ENCODE measurements at places on chromosomes 1 and 21.

DNA sequence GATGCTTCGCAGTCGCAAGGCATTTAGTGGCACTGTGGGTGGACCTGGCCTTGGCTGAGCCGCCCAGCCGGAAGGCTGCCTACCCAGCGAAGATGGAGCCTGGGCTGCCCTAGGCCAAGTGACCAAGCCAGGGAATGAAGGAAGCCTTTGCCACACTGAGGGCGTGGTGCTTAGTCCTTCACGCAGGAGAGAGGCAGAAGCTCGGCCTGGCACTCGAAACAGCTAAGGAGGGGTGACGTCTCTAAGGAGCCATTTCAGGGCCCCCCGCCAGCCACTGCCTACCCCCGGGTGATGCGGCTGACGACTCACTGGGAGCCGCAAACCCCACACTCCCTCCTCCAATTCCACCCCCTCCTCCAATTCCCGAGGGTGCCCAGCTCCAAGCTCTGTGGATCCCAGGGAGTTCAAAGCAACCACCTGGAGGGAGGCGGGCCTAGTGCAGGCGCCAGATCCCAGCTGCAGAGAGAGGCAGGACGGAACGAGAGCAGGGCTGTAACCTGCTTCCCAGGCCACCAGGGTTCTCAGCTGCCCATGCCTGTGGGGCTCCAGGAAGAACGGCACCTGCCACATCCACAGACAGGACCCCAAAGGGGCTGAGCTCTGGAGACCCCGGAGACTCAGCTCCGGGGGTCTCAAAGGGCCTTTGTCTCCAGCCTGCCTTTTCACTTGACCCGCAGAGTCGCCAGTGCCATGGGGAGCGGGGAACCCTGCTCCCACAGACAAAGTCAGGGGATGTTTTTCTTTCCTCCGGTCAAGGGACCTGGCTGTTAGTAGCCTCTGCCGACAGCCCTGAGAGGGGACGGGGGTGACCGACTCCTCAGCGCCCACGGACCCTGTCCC is 75.8 kb downstream of the ARHGEF16 start:
- no peak for DNase-seq

- no peak for DNase-seq
Observed at GRCh38 chr1:41538741-41539417, 54.4 kb upstream of the EDN2 start.

DNA sequence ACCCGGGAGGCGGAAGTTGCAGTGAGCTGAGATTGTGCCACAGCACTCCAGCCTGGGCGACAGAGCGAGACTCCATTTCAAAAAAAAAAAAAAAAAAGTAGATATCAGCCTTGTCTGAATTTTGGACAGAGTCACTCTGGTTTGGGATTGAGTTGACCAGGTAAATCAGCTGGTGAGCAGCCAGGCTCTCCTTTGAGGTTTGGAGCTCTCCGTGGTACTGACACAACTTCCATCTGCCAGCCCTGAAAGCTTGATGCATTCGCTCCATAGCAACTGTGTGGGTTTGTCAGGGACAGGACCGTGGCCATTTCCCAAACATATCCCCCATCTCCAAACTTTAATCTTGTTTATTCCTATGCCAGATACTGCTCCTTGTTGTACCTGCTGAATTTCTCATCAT is 155.2 kb downstream of the DMRTA2 start:
- no peak for DNase-seq

DNA sequence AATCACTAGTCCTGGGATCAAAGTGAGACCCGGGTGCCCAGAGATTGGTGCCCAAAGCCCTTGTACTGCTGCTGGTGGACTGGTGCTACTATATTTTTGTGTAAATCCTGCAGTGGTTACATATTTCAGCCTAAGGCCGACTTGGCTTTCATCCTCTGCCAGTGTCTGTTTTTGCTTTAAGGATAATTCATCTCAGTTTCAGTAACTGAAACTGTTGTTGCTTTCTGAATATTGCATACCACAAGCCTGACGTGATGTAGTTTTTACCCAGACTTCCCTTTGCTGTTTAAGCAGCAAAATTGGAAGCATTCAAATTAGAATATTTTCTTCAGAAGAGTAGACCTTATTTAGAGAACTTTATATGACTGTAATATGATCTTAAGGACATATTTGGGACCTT is 341.8 kb downstream of the RYR2 start:
- no peak for DNase-seq

GRCh38 chr1:151834239-151834638 is 2.6 kb upstream of the RORC start:
- DNase-seq: no peak

- DNase-seq: no peak
Observed at GRCh38 chr1:159786966-159787365, 6.2 kb downstream of the DUSP23 start.

DNA sequence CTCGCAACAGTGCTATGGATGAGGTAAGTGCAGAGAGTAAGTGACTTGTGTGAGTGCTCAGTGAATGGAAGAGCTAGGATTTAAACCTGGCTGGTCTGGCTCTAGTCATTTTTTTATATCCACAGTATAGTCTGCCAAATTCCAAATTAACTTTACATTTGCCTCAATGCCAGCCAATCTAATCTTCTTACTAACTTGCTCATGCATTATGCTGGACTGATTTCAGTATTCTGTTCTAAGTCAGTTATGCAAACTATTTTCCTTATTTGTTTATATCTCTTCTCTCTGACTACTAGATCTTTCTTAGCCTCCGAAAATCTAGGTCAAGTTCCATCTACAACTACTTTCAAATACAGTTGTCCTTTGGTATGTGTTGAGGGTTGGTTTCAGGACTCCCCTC is 133.3 kb downstream of the XPR1 start:
- DNase-seq: no peak

- no peak for DNase-seq
Observed at GRCh38 chr1:109133815-109134214, 19.9 kb downstream of the ELAPOR1 start.

- no peak for DNase-seq
Observed at GRCh38 chr1:167594822-167595221, 35.2 kb upstream of the RCSD1 start.

DNA sequence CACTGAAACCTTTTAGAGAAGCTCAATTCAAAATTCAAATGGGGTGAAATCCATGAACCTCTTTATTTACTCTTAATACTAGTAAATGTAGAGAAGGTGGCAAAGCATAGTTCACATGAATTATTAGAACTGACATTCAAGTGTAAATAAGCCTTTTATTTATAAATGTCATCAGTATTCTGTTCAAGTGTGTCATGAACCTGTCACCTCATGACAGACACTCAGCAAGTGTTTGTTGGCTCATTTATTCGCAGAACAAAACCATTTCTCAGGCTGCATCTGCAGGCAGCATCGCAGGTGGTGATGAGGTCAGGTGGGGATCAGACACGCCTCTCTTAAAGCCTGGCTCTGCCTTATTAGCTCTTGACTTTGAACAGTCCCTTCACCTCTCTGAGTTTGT is 116.6 kb downstream of the SETD4 start:
- no peak for DNase-seq

GRCh38 chr1:180923021-180923841 is 10.5 kb downstream of the KIAA1614 start:
- DNase-seq: no peak

- DNase-seq: no peak
Observed at GRCh38 chr1:58165073-58165472, 381.5 kb downstream of the OMA1 start.

GRCh38 chr1:198649968-198650338 is 11.1 kb downstream of the PTPRC start:
- DNase-seq: no peak

DNA sequence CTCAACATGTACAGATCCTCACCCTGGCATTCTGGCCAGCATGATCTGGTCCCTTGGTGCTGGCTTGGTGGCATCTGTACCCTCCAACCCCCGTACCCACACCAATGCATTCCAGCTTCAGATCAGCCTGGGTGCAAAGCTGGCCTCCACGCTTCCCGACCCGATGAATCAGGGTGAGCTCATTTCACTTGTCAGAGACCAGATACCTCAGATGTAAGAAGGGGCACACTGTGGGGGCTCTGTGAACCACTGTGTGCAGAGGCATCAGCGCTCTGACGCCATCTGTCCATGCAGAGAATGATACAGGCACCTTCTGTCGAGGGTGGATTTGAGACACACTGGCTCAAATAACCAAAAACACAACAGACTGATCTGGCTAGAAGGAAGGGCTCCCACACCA is 76.6 kb downstream of the DMRTB1 start:
- no peak for DNase-seq

DNA sequence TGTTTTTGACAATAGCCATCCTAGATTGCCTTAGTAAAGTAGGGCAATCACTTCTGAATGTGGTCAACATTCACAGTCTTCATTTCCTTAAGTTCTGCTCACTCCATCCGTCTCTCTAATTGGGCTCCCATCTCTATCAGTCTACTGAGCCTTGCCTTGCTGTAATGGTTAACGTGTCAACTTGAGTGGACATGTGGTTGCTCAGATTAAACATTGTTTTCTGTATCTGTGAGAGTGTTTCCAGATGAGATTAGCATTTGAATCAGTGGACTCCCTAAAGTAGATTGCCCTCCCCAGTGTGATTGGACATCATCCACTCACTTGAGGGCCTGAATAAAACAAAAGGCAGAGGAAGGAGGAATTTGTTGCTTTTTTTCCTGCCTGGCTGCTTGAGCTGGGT is 26.4 kb downstream of the C1orf216 start:
- no peak for DNase-seq

DNA sequence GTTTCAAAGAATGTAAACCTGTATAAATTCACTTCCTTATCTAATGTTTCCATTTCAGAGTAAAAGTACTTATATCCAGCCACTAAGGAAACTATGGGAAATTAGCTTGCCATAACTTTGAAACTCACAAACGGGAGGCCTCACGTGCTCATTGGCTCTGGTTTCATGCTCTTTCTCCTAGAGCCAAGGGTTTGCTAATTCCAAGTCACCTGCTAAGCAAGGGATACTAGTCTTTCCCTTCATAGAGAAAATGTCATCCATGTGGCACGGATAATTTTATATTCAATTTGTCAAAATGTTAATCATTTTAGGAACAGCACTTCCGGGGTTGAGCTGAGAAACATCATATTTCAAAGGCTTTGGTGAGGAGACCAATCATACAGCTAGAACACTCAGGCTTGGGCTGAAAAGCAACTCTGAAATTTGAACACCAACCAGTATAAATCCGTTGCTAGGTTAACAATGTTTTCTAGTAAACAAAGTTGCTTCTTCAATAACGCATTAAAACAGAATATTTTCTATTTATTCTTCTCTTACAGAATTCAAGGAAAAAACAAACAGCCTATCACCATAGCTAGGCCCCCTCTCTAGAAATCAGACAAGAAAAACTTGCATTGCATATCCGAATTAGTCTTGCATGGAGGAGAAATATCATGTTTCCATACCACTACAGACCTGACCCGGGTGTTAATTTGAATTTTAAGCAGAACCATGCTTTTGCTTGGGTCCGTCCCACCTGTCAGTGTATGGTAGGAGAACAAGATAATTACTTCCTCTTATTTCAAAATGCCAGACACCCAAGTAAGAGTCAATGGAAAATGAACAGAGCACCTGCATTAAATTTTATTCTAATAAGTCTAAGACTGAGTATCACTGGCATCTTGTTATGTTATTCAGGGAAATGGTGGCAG is 196.1 kb upstream of the ESRRG start:
- DNase-seq: no peak

DNA sequence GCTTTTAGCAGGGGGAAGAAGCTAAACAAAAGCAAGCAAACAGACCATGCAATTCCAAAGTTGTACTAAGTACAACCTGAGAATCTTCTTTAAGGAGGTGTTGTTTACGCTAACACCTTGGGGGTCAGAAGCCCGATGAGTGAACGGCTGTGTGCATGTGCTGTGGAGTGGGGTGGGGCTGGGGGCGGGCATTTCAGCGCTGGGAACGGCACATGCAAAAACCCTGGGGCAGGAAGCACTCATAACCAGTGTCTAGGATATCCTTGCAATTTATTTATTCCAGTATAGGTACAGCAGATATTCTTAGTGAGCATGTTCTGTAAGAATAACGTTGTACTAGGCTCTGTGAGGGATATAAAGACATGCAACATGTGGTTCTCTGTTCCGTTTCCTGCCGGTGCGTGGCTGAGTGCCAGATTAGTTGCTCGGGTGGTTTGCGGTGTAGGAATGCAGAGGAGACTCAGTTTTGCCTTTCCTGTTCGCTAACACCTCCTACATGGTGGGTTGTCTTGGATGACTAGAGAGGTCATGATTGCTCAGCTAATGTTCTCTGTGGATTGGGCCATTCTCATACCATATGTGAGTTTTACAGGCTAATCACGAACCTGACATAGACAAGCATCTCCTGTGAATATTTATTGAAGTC is 3.7 kb downstream of the FASLG start:
- peak; percentile 73 for DNase-seq

DNA sequence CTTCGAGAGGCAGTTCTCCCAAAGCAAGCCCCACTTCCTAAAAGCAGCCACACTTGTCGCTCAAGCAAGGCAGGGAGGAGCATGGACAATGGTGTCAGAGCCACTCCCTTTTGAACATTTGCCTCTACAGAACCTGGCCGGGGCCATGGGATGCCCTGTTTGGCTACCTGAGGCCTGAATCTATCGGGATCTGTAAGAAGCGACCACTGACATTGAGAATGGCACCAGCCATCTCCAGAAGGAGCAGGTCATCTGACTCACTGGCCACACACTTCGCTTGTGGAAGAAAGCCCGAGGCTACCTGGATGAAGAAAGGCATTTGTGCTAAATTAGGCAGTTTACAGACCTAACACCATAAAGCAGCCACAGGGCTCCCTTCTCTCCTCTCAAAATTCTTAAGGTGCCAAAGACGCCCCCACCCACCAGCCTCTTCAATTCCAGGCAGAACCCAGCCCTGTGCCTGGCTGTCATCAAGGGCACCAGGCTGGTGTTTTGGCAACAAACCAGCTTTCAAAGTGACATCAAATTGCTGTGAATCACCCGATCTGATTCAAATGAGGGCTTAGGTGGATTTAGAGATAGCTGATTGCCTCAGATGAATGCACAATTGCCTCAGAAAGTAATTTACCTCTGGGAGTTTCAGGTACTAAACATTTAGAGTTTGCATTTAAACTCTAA is 104.8 kb downstream of the ETS2 start:
- DNase-seq: no peak

- DNase-seq: no peak
Observed at GRCh38 chr21:44900559-44901251, 20.0 kb downstream of the ITGB2 start.

- no peak for DNase-seq
Observed at GRCh38 chr1:182811975-182812722, 22.6 kb downstream of the NPL start.

GRCh38 chr1:182257369-182258063 is 134.1 kb downstream of the GLUL start:
- DNase-seq: no peak

Measured in stimulated activated CD4-positive, alpha-beta T cell treated with anti-CD3 and anti-CD28 coated beads, Interleukin-15, amount 100 ng/mL, for 1 hour (primary cell).